ENCODE measurements at places on chromosomes 2 and 18.

DNA sequence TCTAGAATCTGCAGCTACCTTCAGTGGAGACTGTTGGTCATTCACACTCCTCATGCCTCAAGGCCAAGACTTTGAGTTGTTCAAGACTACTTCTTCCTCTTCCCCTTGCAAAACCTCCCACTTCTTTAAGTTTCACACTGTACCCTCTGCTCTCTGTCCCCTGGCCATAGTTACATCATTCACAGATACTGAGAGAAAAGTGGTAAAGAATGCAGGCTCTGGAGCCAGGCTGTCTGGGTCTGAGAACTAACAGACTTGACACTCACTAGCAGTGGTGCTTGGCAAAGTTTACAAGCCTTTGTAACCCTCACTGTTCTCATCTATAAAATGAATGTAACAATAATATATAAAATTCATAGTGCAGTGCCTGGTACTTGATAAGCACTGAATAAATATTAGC, 61.8 kb downstream of the CDH20 start:
- DNase-seq: no peak

DNA sequence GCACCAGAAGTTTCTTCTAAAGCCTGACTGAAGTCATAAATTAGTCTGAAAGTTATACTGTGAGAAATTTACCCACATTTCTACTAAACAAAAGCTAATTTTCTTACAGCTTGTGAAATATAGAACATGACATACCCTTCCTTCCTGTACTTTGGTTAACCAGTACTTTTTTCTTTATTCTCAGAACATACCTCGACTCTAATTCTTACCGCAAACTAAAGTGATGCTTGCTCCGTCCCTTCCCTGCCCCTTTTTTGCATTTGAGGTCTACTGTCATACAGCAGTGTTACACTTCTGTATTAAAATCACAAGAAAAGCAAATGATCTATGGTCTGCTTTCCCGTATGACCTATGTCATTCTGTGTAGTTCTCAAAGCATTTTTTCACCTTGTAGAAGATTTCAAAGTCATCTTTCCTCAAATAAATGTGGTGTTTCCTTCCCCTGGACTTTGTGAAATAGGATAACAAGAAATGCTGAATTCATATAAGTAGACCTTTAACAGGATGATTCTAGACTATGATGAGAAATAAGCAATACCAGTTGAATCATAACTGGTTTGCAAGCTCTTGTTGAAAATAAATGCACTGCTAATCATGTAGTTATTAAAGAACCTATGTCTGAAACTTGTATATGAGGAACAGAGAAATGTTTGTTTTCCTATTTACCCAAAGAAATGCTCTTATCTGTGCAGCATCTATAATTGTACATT, 30.4 kb downstream of the CYTIP start:
- DNase-seq: no peak

- DNase-seq: peak; percentile 92
Observed at GRCh38 chr2:240604291-240604938, 17.9 kb downstream of the CAPN10 start.

DNA sequence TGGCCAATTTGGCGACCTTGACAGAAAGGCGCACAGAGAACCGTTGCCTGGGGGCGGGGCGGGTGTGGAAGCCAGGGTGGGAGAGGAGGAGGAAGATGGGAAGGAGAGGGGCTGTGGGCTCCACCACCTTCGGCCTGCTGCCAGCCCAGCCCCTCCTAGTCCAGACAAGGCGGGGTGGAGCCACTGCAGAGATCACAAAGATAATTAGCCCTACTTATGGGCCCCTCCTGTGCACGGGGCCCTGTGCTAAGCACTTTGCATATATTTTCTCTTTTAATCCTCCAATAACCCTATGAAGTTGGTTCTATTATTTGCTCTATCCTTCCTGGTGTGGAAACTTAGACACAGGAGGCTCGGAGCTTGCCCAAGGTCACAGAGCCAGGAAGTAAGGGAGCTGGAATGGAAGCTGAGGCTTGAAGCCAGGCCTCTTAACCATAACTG, 13.7 kb upstream of the ECEL1 start:
- no peak for DNase-seq

DNA sequence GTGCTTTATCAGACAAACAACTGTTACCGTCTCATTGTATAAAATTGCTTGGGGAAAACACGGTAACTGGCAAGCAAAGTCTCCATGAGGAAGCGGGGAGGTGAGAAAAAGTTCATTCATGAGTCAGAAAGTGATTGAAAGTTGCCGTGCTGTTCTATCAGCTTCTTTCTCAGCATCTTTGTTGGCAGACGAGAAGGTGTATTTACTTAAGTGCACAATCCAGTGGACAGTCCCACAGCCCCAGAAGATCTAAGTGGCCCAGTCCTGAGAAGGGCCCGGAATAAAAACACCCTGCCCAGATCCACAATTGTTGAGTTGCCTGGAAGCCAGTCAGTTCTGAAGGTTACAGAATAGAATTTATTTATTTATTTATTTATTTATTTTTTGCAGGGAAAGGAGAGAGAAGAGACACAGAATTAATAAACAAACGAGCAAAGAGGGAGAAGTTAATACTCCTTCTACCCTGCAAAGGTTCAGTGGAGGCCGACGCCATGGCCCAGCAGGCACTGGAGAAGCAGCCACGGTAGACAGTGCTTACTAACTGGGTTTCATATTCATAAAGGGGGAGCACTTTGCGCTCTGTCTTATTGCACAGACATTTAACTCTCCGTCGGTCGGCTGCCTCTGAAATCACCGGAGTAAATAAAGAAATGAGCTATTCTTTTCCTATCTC, 676.0 kb upstream of the SALL3 start:
- DNase-seq: no peak

DNA sequence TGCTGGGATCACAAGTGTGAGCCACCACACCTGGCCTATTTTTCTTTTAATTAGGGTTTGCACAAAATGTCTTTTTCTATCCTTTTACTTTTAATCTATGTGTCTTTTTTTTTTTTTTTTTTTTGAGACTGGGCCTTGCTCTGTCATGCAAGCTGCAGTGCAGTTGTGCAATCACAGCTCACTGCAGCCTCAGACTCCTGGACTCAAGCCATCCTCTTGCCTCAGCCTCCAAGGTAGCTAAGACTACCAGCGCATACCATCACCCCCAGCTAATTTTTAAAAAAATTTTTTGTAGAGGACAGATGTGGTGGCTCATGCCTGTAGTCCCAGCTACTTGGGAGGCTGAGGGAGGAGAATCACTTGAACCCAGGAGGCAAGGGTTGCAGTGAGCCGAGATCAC, 27.1 kb downstream of the ADCY3 start:
- DNase-seq: no peak

GRCh38 chr2:25146896-25147295, 21.5 kb downstream of the POMC start:
- no peak for DNase-seq

Data from ACHN (cell line).